ENCODE measurements at places on chromosomes 16 and 17.

GRCh38 chr17:49588312-49588711, 12.6 kb downstream of the NXPH3 start:
- DNase-seq: no peak

GRCh38 chr17:7328009-7328408, 1.1 kb downstream of the NEURL4 start:
- DNase-seq: no peak

GRCh38 chr17:29069526-29070041, 26.6 kb downstream of the PIPOX start:
- no peak for DNase-seq

DNA sequence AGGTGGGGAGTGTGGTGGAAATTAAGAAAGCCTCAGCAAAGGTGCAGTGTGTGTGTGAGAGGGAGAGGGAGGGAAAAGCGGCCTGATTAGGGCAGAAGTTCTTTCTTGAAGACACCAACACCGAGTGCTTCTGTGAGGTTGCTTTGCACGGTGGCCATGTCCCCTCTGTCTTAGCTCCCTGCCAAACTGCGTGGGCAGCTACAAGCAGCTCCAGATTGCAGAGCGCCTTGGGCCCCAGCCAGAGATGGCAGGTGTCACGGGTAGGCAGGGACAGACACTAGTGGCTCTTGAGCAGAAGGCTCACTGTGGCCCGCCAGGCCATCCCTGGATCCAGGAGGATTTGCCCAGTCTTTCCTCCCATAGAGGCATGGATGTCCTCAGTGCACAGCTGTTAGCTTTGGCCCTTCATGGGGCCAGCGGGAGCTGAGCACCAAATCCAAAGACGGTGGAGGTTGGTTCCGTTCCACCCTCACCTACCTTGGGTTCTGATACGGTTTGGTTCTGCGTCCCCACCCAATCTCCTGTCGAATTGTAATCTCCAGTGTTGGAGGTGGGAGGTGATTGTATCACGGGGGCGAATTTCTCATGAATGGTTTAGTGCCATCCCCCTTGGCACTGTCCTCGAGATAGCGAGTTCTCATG, 21.4 kb downstream of the KIAA0513 start:
- DNase-seq: no peak
